ENCODE measurements at places on chromosomes 4 and X.

DNA sequence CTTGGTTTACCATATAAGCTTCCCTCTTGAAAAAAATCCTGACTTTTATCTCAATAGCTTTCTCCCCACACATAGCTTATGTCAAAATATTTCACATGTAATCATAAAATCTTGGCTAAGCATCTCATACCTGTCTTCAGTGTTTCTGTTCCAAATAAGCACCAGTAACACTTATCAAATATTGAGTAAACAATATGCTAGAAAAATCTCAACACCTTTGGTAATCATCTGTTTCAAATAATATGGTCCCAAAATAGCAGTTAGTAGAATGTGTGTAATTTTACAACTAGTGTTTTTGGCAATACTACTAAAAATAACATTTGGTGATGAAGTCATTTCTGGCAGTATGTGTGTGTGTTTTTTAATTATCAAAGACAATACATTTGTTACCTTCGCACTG, 2138.2 kb downstream of the PCDH7 start:
- no peak for DNase-seq

- no peak for DNase-seq
These were observed 7.3 kb downstream of the NAP1L5 start for GRCh38 chr4:88690355-88690754.

GRCh38 chrX:10507876-10508275, 112.5 kb downstream of the MID1 start:
- no peak for DNase-seq

DNA sequence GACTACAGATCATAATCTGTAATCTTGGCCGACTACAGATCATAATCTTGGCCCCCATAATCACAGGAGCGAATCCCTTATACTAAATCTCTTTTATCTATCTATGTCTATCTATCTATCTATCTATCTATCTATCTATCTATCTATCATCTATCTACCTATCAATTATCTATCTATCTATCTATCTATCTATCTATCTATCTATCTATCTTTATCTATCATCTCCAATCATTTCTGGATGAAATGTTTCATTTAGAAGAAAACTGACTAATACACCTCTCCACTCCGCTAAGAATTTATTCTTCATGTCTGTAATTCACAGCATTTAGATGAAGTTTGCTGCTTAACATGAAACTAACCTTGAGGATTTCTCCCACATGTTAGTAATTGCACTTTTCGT, 45.0 kb upstream of the ACSL1 start:
- DNase-seq: no peak

- no peak for DNase-seq
These were observed 457 bp upstream of the RAB9A start for GRCh38 chrX:13688384-13688957.

DNA sequence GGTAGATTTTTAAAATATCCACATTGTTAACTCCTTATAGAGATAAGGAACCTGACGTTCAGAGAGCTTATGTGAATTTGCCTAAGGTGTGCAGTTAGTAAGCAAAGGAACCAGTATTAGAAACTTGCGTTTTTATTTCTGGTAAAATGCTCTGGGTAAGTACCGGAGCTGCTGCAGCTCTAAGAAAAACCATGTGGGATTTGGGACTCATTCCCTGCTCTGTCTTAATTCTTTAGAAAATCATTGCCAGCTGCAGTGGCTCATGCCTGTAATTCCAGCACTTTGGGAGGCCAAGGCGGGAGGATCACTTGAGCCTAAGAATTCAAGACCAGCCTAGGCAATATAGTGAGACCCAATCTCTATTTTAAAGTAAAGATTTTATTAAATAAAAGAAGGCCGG, 5.8 kb downstream of the CCKAR start:
- no peak for DNase-seq

GRCh38 chr4:181793096-181793495, 450.1 kb upstream of the TENM3 start:
- no peak for DNase-seq

DNA sequence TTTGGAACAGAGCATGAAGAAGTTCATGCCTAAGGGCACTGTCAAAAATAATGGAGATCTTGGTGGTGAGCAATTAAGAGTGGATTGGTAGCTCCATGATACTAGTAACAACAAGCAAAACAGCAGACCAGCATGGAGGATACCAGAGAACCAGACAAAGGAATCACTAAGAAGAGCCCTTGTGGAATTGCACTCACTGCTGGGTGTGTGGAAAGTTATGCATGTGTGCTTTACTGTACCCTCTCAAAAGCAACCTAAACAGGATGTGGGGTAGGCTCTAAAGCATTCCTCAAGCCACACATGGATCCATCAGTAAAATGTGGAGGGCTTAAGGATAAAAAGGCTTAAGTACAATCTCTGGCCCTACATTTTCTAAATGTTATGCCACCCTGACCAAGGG, 69.5 kb downstream of the AR start:
- DNase-seq: no peak

- no peak for DNase-seq
These were observed 44.5 kb upstream of the BTC start for GRCh38 chr4:74838746-74839370.

GRCh38 chr4:126991965-126992364, 640.8 kb upstream of the INTU start:
- DNase-seq: no peak

DNA sequence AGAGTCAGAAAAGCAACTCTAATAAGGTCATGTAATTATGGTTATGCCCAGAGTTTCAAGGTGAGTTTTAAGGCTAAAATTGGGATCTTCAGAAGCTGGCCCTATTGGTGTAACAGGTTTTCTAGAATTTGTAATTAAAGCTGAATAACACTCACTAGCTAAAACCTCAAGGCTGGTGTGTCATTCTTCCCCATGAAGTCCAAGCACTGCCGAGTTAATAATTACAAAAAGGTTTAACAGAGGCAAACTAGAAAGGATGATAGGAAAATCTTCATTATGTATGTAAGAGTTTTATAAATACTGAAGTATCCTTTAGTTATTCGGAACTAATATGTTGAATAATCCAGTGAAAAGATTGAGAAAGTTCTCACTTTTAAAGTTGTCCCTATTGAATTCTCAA, 34.3 kb downstream of the MXRA5 start:
- DNase-seq: no peak

DNA sequence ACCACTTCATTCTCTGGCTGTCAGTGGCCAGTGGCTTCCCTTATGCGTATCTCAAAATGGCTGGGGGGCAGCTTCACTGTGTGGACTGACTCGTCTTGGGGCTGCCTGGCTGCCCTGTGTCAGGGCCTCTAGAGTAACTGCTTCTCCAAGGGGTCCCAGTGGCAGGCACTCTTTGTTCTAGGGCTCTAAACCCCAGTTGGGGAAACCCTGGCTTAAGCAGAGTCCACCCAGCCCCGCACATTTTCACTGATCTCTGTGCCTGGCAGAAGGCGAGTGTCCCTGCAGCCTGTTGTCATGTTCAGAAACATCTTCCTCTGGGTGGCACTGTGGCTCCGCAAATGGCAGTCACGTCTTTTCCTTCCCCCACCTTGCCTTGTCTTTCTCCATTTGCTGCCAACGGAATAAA, 59.7 kb downstream of the NBDY start:
- peak; percentile 47 for DNase-seq

- DNase-seq: no peak
These were observed 21.2 kb downstream of the DOK7 start for GRCh38 chr4:3484057-3484973.

DNA sequence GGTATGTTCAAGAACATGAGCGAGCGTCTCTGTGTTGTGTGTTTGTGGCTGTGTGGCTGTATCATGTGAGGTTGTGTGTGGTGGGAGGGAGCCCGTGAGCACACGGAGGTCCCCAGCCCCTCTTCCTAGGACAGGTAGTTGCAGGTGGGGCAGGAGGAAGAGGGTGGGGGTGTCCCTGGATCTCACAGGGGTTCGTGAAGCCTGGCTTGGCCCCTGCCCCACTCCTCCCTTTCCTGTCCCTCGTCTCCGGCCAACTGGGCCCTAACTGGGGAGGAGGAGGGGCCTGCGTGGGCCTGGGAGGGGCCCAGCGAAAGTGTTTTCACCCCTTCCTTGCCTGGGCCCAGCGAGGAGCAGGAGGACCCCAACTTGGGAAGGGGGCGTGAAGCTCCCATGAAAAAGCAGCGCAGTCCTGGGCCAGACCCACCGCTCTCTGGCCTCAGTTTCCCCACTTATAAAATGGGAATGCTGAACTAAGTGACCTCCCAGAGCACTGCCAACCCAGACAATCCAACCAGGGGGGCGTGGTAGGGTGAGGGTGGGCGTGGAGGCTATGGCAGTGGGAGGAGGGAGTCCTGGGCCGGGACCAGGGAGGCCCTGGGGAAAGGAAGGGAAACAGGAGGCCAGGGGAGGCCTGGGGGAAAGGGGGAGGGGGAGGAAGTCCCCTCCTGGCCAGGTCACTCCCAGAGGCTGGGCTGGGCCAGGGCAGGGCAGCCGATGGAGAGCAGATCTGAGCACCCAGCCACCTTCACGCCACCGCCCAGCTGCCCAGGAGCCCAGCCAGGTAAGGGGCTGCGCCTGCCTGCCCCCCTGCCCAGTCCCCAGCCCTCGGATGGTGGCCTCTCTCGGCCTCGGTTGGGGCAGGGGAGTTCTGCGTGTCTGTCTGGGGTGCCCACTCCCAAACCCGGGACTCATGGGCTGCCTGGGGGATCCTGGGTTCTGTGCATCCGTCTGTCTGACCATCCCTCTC, at the start of gene AVPR2:
Gene AVPR2, plus strand, starts transcription at position 683 of the 967 bp plus-strand sequence. CDS start 473 bp downstream, outside the sequence.
- DNase-seq: no peak

DNA sequence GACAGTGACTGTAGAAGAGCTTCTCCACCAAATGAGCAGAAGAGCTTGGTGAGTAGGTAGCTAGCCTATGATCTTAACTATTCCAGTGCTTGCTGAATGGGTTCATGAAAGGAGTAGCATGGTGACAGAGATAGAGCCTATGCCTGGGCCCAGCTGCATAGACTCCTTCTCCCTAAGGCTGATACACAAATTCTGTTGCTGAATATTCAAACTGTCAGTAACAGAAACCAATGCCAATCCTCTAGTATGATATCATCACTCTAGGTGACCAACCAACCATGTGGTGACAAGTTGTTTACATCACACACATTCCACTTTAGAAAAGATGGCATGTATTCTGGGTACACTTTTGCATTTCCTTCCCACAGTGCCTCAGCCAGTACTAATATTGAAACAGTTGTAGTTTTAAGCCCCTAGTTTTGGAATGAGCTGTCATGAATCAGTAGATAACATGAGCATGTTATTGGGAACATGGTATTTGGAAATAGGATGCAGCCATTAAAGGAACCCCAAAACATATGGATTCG, 103.4 kb upstream of the GRXCR1 start:
- DNase-seq: no peak

- DNase-seq: no peak
These were observed 218.8 kb upstream of the NOCT start for GRCh38 chr4:138796761-138797160.

DNA sequence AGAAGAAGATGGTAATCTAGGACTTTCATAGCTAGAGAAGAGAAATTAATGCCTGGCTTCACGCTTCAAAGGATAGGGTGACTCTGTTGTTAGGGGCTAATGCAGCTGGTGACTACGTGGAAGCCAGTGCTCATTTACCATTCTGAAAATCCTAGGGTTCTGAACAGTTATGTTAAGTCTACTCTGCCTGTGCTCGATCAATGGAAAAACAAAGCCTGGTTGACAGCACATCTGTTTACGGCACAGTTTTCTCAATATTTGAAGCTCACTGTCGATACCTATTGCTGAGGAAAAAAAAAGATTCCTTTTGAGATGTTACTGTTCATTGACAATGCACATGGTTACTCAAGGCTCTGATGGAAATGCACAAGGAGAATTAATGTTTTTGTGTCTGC, 182.6 kb upstream of the NUDT6 start:
- no peak for DNase-seq

GRCh38 chr4:182233310-182234090, 9.7 kb upstream of the TENM3 start:
- DNase-seq: no peak

- no peak for DNase-seq
These were observed 12.0 kb upstream of the SLC2A9 start for GRCh38 chr4:10033191-10033881.

- peak; percentile 46 for DNase-seq
These were observed 895 bp downstream of the USP51 start for GRCh38 chrX:55488593-55489313.

GRCh38 chrX:133045986-133046385, 50.9 kb downstream of the USP26 start:
- DNase-seq: no peak

DNA sequence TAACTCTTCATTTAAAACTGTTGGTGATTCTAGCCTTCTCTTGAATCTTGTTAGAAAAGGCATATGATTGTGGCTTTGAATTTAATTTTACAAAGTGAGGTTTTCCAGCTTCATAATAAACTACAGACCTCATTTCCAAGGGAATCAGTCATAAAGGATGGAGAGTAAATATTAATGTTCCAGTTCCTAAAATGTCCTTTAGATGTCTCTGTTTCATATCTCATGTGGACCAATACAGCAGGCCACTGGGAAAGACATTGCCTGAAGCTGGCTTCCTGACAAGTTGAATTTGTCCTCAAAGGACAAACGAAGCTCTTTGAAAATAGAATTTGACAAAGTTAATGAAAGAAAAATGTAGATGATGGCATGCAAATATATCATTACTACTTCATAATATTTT, 125.4 kb downstream of the ZNF330 start:
- no peak for DNase-seq

DNA sequence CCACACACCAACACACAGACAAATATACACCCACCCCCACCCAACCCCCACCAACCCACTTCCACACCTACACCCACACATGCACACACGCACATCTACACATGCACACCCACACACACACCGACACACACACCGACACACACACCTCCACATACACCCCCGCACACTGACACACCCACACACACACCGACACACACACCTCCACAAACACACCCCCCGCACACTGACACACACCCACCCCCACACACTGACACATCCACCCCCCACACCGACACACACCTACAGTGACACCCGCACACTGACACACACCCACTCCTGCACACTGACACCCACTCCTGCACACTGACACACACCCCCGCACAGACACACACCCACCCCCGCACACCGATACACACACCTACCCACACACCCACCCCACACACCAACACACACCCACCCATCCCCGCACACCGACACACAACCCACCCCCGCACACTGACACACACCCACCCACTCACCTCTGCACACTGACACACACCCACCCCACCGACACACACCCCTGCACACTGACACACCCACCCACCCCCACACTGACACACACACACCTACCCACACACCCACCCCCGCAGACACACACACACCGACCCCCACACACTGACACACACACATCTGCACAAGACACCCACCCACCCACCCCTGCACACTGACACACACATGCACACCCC, 31.1 kb downstream of the FGFRL1 start:
- no peak for DNase-seq

DNA sequence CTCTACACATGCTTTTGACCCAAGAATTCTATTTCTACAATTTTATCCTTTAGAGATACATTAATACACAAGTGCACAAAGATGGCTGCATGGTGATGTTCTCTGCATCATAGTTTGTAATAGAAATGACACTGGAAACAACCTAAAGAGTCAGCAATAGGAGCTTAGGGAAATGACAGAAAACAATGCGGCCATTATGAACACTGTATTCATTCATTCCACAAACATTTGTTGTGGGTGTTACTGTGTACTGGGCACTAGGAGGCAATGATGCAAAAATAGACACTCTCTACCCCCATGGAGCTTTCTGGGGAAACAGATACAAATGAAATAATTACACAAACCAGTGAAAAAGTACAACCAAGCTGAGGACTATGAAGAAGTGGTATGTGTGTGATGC, 32.0 kb downstream of the IDS start:
- DNase-seq: no peak

All from activated gamma-delta T cell treated with anti-CD3 and anti-CD28 coated beads, Interleukin-2, amount 50 U/mL, for 16 hours (primary cell).